ENCODE measurements at places on chromosomes 6 and 20.
A peak's percentile ranks its signal among the peaks of the same experiment; 100 is the strongest.

DNA sequence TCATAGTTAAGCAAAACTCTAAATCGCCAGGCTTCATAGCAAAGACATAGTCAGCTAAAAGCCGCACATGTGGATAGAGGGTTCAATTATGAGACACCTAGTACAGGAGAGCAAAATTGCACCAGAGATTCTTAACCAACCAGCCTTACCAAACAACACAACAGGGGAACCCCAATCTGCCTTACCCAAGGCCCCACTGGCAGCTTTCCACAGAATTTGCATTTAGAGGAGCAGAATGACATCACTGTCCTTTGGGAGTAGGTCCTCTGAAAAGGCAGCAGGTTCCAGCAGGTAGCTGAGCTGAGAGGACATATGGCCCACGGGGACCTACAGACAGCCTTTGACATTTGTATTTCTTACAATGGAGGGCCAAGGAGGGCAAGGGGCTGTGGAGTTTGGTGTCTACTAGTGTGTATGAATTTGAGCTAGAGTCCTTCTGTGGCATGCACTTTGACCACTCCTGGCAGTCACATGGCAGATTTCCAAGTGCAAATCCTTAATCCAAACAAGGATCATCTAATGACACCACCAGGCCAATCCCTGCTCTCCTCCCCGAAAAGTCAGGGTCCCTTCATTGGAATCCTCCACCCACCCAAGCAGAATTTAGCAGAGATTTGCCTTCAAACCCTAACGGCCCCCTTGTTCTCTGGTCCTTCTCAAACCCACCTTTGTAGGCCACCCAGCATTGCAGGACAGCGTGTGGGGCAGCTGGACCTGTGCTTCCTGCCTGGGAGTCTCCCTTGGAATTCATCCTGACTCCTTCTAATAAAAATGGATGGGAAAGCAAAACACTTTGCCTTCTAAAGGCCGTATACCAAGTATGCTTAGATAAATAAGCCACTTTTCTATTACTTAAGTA is 171.2 kb upstream of the SUPT3H start:
- no peak for DNase-seq

DNA sequence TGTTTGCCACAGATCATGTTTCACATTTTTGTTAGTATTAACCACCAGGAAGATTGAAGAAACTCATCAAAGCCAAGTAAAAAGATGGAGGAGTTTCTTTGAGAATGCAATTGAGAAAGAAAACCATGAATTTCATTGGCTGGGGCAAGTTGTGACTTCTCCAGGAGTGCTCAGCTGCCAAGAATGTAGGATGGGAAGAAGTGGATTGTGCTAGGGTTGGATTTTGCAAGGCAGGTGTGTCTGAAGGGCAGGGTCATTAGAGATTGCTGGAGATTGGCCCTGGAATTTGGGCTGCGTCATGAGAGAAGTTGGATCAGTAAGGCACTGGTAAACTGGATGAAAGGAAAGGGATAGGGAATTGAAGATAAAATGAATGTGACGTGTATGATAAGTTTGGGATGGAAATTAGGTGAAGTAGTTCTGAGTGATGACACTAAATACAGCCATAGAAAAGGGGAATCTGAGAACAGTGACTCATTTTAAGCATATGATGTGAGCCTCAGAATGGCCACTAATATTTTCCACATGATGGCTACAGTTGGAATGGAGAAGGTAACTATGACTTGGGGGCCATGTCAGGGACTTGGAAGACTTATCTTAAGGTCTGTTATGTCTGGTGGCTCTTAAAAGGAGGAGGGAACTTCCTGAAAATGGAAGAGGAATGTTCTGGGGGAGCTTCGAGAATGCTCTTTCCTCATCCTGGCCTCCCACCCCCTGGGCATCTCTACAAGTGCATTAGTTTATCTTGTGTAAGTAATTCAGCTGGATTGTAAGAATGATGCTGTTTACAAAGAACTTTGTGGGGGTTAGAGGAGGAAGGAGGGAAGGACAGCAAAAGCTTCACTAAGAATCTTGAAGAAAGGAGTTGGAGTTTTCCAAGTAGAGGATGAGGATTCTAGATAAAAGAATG is 27.8 kb upstream of the ERVFRD-1 start:
- DNase-seq: no peak

- DNase-seq: no peak
These were observed 26.1 kb downstream of the NHLRC1 start for GRCh38 chr6:18096423-18096822.

DNA sequence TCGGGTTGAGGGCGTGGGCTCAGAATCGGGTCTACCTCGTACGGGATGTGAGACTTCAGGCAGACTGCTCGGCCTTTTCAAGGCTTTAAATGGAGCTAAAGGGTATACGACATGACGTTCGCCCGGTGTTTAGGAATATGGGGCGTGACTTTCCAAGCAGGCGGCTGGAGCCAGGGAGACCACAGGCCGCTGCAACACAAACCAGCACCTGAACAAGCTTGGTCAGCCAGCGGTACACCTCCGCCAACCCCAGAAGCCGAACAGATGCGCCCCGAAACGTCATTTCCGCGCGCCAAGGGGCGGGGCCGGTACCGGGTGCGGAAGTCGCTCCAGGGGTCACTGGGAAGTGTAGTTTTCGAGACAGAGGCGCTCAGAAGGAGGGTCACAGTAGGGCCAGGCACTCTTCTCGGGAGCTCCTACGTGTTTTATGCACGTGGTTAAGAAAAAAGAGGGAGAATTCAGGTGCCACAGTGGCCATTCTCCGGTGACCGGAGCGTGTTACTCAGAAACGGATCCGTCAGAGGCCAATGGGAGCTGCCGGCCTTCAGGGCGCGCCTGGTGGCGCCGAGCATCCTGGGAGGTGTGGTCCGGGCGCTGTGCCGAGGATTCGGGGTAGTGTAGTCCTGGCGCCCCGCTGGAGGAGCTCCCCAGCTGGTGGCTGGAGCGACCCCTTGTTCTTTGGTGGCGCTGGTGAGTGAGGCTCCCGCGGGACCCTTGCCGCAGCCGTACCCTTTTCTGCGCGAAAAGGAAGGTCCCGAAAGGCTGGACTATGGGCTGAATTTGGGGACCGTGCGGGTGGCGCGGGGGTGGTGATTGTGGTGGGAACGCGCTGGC is at the start of gene ZNF133:
ZNF133 (plus strand) TSS at position 613 of the 834 bp plus-strand sequence. CDS start 17,160 bp downstream, outside the sequence.
- peak; percentile 94 for DNase-seq
